Naive thymus-derived CD4-positive, alpha-beta T cell (primary cell): ENCODE measurements at places on chromosomes 2 and 18.

DNA sequence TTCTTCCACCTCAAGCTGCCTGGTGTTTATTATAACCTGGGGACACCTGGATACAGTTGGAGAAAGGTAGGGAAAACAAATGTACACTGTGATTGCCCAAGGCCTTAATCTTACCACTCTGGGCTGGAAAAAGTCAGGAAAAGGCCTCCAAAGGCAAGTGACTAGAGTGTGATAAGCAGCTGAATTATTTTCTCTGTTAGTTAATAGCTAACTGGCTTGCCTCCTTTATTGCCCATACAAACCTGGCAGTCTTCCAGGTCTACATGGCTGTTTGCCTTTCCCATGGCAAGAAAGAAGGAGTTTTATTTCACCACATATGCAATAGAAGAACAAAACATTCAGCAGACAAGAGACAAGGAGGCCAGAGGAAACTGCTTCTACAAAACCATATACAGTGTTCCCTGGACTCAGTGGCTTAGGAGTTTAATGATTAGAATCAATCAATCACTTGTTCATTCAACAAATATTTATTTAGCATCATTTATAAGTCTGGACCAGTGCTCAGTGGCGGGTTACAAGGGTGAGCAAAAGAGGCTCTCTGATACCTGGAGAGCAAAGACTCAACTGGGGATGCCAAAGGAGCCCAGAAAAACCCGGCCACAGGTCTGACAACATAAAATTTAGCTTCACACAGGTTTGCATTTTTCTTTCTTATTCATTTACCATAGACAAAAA lies 27.5 kb upstream of the SUCLG1 start:
- no peak for DNase-seq

GRCh38 chr2:224608104-224608503 lies 22.9 kb upstream of the CUL3 start:
- DNase-seq, result no peak

GRCh38 chr2:237390235-237390634 lies 23.7 kb downstream of the COL6A3 start:
- no peak for DNase-seq

DNA sequence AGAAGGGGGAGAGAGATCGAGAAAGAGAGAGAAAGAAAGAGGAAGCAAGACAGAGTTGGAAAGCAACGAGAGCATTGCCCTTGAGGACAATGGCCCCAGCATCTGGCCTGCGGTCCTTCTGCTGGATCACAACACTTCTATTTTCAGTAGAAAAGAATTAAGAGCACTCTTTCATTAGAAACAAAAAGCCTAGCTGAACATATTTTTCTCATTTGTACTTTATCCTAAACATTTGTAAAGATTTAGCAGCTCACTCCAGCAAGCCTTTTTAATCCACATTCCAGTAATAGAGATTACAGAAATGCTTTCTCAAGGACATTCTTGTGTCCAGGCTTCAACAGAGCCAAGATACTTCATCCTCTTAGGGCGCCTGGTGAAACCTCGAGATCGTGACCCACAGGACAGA lies 31.6 kb upstream of the AFF3 start:
- DNase-seq, result no peak

- no peak for DNase-seq
Measured at GRCh38 chr18:33307520-33307919, 133.0 kb downstream of the CCDC178 start.

DNA sequence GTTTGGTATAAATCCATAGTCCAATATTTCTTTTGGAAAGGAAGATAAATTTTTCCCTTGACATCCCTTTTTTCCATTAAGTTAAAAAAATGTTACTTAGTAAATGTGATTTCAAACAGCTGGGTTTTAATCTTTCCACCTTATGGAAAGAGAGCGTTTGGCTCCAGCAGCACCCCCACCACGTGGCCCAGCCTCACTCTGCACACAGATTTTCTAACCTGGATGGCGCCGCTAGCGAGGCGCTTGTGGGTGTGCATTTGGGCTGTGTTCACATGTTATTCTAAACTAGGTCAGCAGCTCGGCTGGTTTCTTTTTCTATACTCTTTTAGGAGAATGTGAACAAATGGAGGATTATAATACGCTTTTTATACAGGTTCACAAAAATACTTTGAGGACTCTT lies 218.0 kb downstream of the LDLRAD4 start:
- peak; percentile 52 for DNase-seq

- no peak for DNase-seq
Measured at GRCh38 chr2:231640241-231640640, 47.6 kb downstream of the TEX44 start.

DNA sequence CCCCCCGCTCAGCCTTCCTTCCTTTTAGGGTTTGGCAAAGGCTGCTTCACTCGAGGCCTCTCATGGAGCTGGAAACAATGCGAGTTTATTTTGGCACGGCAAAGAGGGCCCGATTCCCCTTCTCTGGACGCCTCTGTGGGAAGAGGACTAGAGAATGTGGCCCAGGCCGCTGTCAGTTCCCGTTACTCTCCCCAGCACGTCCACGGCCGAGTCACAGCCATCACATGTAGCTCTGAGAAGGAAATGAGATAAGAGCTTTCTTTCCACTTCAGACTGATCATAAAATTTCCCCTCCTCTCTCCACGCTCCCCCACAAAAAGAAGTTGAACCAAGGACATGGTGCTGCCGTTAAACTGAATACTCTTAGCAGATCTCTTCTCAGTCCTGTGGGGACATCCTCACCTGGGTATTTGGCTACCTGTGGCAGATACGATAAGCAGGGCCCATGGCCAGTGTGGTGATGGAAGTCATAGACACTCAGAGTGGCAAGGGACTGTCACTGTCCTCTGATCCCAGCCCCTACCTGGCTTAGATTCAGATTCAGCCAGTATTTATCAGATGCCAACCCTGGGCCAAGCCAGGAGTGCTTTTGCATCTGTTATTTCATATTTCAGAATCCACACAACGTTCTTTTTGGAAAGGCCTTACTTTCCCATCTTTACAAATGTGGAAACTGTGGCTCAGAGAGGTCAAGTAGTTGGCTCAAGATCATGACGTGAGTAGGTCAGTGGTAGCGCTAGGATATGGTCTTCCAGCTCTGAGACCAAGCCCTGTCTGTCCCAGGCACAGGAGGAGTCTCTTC lies 101.2 kb downstream of the MCFD2 start:
- no peak for DNase-seq

DNA sequence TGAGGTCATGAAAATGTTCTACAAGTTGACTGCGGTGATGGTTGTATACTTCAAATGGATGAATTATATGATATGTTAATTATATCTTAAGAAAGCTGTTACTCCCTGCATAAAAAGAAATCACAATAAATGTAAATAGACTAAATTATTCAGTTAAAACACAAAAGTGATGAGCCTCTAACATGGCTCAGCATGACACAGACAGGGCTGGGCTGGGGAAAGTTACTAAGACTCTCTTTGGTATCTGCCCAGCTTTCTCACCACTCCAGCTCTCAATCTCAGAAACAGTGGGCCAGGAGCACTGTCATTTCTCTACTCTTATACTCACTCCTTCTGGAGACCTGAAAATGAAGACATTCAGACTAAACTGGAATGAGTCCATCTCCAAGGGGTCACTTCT lies 3.5 kb downstream of the CYP27C1 start:
- DNase-seq, result no peak

- no peak for DNase-seq
Measured at GRCh38 chr18:61443081-61443725, 110.0 kb downstream of the CDH20 start.

- DNase-seq, result no peak
Measured at GRCh38 chr2:236168110-236169080, at the start of gene GBX2. Gene GBX2, minus strand, starts transcription at chr2:236168386. Its CDS starts 415 bp downstream, at chr2:236167971.

GRCh38 chr2:65413106-65413505 lies 19.3 kb downstream of the SPRED2 start:
- DNase-seq, result no peak

GRCh38 chr2:605674-606608 lies 71.3 kb downstream of the TMEM18 start:
- no peak for DNase-seq

DNA sequence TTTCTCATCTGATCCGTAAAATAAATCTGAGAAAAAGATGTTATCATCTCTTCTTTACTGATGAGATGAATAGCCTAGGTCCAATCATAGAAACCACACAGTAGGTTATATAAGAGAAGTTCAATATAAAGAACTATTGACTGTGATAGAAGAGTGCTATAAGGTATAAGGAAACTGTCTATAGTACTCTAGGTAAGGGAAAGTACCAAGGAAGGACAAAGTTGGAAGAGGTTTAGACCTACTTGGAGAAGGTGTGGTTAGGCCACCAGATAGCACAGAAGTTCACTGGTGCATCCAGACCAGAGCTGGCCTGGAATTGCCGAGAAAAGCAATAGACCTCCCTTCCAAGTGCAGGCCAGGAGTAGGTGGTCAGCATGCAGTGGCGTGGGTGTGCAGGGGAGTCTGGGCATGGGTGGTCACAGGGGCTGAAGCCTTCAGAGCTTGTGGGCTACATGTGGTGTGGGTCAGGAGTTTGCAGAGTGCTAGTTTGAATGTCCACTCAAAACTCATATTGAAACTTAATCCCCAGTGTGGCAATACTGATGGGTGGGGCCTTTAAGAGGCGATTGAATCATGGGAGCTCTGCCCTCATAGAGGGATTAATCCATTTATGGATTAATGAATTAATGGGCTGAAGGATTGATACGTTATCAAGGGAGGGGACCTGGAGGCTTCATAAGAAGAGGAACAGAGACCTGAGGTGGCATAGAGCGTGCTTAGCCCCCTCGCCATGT lies 86.3 kb downstream of the ALPK2 start:
- DNase-seq, result no peak

DNA sequence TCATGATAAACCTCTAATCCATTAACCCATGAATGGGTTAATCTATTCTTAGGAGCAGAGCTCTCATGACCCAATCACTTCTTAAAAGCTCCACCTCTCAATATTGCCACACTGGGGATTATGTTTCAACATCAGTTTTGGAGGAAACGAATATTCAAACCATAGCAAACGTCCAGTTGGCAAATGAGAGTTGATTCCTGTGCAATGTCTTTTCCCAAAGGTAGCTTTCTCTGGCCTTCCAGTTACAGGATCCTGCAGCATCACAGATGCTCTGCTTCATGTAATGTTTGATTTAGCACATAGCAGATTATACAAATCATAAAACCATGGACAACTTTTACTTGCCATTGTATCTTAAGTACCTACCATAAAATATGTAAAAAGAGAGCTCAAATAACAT lies 481.0 kb downstream of the TNS1 start:
- no peak for DNase-seq

DNA sequence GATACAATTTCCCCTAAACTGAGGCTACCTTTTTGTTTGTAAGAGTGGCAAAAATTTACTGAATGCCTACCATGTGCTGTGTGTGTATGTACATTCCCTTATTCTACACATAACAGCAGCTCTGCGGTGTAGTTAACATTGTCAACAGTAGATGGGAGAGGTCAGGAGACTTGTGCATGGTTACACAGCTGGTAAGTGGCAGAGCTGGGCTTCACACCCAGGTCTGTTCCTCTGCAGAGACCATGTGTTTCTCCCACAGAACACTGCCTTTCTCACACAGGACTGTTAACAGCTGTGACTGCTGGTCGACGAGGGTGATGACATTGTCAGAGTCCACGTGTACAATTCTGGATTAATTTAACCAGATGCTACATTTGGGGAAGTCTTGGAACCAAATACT lies 49.1 kb downstream of the EML6 start:
- no peak for DNase-seq

DNA sequence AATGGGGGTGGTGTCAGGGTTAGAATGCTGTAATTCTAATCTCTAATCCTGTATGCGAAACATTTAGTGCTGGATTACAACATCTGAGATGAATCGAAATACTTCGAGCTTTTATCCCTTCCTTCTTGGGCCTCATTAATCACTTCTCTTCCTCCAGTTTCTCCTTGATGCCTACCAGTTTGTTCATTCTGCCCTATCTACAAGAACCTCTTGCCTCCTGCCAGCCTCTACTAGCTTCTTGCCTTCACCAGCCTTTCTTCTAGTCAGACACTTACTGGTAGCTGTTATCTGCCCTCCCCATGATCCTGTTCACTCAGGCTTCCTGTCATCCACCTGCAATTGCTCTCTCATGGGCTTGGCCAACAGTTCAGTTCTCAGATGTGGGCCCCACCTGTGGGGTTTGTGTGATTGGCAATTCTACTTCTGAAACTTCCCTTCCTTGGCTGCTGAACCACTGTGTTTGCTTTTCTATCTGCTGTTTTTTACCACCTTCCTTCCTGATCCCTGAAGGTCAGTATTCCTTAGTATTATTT lies 15.4 kb upstream of the FARP2 start:
- DNase-seq, result peak; percentile 17

GRCh38 chr2:136357007-136357380 lies 239.0 kb upstream of the CXCR4 start:
- DNase-seq, result no peak

DNA sequence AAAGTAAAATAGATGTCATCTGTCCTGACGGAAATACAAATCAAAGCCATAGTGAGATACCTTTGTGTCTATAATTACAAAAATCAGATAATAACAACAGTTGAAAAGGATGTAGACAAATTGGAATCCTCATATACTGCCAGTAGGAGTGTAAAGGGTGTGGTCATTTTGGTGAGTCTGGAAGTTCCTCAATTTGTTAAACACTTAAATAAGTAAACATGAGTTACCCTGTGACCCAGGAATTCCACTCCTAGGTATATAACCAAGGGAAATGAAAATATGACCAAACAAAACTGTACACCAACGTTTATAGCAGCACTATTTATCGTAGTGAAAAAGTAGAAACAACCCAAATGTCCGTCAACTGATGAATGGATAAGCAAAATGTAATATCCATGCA lies 24.0 kb downstream of the R3HDM1 start:
- no peak for DNase-seq

GRCh38 chr18:68803356-68803755 lies 5.5 kb downstream of the CCDC102B start:
- DNase-seq, result no peak

- no peak for DNase-seq
Measured at GRCh38 chr18:79740521-79741361, 57.0 kb upstream of the KCNG2 start.

DNA sequence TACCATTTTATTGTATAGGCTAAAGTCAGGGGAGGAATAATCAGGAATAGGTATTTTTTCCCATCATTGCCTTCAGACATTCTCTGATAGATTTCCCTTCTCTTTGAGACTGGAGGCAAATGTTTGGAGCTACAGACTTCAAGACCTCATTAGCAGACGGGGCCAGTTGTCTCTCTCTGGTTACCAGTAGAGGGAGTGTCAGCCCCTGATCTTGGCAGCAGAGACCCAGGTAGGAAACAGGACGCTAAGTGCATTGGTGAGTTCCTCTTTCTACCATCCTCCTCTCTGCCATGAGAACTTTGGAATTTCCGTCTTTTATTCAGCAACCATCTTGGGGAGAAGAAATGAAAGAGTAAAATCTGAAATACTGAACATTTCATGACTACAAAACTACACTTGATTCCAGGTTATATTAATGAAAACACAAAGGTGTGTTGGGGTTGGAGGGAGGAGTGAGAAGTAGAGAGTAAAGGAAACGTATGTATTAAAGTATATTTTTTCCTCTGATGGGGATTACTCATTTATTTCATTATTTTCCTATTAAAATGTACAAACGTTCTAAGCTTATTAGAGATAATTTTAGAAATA lies 186.2 kb upstream of the GCFC2 start:
- no peak for DNase-seq
